ENCODE measurements at places on chromosomes 12 and 14. TPM values are rescaled to one million over a fixed set of nuclear protein-coding genes. Genes with fewer than 3 reads are reported as not detected.

Gene NCAPD2
- polyA plus RNA-seq, result 83.5 TPM

Gene HAL
- 1.5 TPM for polyA plus RNA-seq

DNA sequence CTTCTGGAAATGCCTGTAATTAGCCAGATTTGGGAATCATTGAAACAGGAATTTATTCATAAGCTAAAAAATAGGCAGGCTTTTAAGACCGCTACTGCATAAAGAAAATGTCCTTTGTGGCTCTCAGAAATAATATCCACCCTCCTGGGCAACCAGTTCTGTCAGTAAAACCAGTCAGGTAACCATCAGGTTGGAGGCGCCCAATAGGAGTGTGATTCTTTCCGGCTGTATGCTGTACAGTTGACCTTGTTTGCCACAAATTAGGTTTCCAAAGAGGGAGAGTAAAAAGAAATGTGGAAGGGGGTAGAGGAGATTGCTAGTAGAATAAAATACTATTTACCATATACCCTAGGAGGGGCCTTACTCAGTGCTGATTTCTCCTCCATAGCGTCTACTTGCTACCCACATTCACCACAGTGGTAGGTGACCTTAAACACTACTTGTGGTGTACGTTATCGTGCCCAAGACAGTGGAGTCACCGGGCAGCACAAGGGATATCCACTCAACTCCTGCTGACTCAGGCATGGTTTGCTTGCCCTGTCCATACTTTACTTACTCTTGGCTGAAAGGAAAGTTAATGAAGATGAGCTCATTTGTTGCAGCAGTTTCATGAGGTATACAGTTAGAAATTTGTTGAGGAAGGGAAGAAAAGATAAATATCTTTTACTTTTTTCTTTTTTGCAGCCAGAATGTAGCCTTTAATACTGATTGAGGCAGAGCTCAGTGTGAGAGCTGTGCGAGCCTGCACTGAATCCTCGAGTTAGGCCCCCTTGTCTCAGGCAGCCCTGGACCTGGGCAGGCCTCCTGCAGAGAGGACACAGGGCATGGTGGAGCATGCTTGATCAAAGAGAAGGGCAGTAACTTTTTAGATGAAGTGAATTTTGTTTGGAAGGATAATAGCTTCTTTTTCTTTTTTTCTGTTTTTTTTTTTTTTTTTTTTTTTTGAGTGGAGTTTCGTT is 76.7 kb downstream of the DIP2B start:
- no peak for DNase-seq

DNA sequence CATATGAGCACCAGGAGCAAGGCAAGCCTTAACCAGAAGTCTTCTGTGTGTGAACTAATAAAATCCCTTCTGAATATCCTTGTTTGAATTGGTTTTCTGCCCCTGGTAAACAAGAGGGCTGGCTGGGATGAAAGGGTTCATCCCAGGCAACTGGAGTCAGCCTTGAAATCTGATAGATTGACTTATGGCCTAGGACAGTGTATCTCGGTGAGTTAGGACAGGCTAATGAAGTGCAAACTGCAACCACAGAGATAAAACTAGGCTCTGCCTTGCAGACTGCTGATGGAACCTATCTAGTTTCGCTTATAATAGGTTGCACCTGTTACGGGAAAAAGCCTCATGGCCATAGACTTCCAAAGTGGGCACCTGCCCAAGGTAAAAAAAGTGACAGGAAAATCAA is 451.9 kb upstream of the NOVA1 start:
- peak; percentile 66 for DNase-seq

DNA sequence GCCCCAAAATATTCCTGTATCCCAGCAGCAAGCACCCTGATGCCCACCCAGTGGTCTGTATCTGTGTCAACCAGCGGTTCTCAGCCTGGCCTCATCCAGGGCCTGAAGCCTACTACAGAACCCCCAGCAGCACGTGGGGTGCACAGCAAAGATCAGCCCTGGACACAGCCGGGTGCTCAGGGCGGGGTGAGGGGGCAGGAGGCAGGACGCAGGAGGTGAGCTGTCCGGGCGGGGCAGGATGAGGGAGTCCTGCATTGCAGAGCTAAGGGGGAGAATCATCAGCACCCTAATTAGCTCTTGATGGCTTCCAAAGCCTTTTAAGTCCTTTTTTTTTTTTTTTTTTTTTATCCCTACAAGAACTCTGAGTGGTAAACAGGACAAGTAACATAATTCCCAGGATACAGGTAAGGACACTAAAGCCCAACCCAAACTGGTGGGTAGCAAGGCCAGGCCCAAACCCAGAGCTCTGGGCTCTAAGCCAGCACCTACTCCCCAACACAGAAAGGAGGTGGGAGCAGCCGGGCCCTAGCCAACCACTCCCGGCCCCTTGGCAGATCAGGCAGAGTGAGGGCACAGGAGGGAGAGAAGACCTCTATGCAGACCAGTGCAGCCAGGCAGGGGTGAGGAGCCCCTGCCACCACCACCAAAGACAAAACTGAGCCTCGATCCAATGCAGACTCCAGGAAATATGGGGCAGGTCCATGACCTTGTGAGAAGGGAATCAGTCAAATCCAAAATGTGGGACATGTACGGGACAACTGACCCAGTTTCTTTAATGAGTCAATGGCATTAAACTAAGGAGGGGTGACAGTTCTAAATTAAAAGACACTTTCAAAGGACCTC is 32.3 kb upstream of the EIF5 start:
- DNase-seq, result no peak

DNA sequence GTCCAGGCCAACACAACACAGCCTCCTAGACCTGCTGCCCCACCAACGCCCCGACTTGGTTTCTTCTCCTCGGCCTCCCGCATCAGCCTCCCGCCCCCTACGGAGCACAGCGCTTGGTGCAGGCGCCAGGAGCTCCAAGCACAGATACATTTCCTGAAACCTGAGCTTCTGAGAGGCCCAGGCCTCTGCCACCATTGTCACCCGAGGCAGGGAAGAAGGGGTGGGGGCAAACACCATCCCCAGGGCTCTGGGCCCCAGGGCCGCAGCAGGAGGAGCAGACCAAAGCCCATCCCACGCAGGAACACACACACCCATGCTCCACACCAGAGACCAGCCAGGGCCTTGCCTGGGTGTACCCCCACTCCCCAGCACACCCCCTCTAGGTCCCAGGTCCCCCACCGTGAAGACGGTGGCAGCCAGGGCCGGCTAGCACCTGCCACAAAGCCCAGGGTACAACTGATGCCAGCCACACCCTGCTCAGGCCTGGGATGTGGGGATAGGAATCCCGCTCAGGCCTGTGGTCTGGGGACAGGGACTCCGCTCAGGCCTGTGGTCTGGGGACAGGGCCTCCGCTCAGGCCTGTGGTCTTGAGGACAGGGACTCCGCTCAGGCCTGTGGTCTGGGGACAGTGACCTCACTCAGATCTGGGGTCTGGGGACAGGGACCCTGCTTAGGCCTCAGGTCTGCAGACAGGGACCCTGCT is 5.4 kb downstream of the JAG2 start:
- DNase-seq, result no peak

DNA sequence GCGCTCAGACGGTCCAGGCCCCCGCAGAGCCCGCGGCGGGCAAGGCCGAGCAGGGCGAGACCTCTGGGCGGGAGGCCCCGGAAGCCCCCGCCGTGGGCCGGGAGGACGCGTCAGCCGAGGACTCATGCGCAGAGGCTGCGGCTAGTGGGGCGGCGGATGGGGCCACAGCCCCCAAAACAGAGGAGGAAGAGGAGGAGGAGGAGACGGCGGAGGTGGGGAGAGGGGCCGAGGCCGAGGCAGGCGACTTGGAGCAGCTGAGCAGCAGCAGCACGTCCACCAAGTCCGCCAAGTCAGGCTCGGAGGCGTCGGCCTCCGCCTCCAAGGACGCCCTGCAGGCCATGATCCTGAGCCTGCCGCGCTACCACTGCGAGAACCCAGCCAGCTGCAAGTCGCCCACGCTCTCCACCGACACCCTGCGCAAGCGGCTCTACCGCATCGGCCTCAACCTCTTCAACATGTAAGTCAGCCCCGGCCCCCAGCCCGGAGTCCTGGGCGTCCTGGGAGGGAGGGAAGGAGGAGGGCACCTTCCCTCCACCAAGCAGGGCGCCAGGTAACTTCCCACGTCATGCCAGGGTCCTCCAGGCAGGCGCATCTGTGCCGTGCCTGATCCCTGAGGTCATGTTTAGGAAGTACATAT is 72.4 kb downstream of the IQSEC3 start:
- peak; percentile 21 for DNase-seq

- DNase-seq, result no peak
Measured at GRCh38 chr12:131290255-131290959, 336.7 kb downstream of the ADGRD1 start.

DNA sequence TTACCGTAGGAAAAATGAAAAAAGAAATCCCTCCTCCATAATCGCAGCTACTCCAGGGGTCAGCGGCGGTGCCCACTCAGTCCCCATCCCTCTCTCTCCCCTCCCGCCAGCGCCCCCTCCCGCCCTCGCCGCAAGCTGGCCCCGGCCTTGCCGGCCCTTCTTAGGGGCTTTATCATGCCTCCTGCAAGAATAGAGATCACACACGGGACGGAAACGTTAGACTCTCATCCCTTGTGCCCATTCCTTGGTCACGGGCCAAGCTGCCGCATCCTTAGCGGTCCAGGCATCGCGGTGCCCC is 692 bp upstream of the COX14 start:
- no peak for DNase-seq

- no peak for DNase-seq
Measured at GRCh38 chr14:96264853-96265252, 8.8 kb downstream of the BDKRB1 start.
